ENCODE measurements at places on chromosomes 7 and 10.

GRCh38 chr10:101834341-101834740 lies 9.3 kb downstream of the KCNIP2 start:
- no peak for DNase-seq

DNA sequence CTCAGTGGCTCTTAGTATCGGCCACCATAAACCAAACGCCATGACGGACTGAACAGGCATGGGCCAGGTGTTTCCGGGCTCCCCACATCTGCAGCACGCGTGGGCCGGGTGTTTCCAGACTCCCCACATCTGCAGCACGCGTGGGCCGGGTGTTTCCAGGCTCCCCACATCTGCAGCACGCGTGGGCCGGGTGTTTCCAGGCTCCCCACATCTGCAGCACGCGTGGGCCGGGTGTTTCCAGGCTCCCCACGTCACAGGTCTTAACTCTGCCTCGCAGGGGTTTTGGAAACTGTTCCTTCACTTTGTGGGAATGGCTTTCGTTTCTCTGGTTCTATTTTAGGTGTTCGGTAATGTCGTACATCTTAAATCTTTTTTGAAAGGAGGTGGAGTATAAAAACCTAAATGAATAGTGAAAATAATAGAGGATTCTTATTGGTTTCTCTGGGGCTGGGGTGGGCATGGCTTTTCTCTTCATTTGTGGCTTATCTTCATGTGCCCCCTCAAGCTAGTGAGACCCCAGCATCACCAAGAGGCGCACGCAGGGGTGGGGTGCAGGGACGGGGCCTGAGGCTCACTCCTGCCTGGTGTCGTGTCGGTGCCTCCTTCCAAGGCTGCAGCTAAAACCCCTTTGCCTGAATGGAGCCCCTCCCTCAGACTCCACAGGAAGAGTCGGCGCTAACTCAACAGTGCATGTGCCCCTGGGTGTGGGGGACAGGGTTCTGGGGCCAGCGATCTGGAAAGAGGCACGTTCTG lies 126.3 kb downstream of the WDR37 start:
- DNase-seq, result no peak

GRCh38 chr10:106044503-106044902 lies 1120.0 kb downstream of the SORCS1 start:
- DNase-seq, result no peak

GRCh38 chr10:119049777-119050176 lies 20.3 kb downstream of the NANOS1 start:
- DNase-seq, result no peak

DNA sequence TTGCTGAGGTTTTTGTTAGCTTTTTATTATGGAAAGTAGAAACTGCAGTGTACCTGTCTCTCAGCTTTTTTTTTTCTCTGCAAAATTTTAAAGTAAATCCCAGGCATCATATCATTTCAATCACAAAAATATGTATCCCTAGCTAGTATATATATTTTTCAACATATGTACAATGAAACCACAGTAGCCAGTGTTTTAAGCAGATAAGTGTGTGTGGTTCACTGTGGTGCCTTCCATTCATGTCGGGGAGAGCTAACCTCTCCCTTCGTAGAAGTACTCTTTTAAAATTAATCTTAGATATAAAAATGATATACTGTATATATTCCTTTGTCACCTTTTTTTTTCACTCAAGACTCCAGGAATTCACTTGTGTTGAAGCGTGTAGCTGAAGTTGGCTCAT lies 22.7 kb downstream of the CUL1 start:
- DNase-seq, result no peak

- no peak for DNase-seq
Observed at GRCh38 chr10:117470733-117471132, 71.8 kb upstream of the EMX2 start.

DNA sequence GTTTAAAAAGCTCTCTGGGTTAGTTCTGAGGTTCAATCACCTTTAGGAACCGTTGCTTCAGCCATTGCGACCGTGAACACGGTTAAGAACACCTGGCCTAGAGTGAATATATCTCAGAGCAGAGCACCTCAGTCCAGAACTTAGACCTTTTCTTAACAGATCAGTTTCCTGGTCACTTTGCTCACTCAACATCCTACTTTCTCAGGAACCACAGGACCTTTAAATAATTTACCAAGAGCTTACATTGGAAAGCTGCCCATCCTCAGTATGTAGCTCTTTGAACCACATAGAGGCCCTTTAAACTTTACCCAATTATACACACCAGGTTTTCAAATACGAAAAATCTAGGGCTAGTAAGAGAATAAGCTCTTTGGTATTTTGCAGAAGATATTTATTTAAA lies 153.2 kb downstream of the NRBF2 start:
- no peak for DNase-seq

DNA sequence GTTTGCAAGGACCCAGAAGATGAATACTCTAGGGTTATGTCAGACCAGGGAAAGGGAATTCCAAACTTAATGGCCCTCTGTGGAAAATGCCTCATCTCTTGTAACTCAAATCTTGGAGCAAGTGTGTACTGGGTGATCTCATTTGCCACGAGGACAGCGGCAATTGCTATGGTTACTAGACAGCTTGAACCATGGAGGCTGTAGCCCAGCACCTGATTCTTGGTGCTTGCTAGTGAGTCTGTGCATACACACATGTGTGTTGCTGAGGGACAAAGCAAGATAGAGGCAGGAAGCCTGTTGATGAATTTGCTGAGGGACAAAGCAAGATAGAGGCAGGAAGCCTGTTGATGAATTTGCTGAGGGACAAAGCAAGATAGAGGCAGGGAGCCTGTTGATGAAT lies 58.6 kb upstream of the FEZF1 start:
- DNase-seq, result no peak

DNA sequence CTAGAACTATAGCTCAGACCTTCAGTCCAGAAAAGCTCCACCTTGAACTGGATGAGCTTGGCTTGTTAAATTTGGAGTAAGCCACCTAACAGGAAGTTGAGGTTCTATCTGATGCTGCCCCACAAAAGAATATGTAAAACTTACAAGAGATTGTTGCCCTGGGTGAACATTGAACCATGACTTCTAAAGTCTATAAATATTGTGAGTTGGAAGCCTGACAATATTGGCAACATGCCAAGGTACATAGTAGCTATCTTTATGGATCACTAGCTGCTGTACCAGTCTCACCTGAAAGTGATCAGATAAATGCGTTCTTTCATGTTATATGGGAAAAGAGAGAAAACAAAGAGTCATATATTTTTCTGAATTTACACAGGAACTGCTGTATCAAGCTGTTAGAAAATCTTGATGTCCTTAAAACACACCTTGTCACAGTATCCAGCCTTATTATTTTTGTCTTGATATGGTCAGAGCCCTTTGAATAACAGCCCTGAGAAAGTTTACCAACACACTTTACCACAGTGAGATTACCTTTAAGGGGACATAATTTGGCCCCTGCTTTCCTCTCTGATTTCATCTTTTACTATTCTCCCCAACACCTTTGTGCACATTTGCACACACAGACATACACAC lies 92.0 kb downstream of the LSMEM1 start:
- DNase-seq, result no peak

- DNase-seq, result no peak
Observed at GRCh38 chr10:78454123-78454645, 420.5 kb downstream of the RPS24 start.

- no peak for DNase-seq
Observed at GRCh38 chr10:95819620-95820329, 63.8 kb downstream of the ENTPD1 start.

DNA sequence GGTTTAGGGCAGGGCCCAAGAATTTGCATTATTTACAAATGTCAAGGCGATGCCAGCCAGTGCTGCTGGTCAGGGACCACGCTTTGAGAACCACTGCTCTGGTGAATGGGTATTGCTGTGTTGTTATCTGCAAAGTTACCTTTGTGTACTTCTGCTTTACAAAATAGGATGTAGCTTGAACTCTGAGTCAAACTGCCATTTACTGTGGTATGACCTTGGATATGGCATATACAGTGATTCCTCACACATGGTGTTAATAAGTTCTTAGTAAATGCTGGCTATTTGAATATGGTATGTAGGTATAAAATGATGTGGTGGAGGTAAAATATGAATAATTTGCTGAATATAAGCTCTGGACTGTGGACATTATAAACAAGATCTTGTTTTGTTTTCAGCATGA lies 148.9 kb downstream of the AUTS2 start:
- no peak for DNase-seq

GRCh38 chr7:100854146-100854895 lies 1.8 kb downstream of the SLC12A9 start:
- DNase-seq, result no peak
